Activated T-cell treated with anti-CD3 and anti-CD28 coated beads, Interleukin-2, amount 50 U/mL, for 24 hours (primary cell): ENCODE measurements at places on chromosomes 5 and 9.

DNA sequence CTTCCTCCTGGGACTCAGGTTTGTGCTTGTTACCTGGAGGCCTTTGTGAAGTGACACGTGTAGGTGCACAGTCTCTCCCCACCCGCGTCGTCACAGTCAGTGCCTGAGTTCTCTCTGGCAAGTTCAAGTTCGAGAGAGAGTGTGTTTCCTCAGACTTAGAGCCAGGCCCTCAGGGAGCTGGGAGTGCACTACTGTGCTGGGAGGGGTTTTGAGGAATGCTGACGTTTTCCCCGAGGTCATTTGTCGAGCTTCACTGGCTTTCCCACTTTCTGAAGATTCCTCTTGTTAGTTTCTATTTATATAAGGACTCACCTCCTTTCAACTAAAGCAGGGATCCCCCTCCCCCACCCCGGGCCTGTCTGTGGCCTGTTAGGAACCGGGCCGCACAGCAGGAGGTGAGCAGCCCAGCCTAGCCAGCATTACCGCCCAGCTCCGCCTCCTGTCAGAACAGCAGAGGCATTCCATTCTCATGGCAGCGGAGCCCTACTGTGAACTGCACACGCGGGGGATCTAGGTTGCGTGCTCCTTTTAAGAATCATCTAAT, 209.2 kb downstream of the DIRAS2 start:
- no peak for DNase-seq

DNA sequence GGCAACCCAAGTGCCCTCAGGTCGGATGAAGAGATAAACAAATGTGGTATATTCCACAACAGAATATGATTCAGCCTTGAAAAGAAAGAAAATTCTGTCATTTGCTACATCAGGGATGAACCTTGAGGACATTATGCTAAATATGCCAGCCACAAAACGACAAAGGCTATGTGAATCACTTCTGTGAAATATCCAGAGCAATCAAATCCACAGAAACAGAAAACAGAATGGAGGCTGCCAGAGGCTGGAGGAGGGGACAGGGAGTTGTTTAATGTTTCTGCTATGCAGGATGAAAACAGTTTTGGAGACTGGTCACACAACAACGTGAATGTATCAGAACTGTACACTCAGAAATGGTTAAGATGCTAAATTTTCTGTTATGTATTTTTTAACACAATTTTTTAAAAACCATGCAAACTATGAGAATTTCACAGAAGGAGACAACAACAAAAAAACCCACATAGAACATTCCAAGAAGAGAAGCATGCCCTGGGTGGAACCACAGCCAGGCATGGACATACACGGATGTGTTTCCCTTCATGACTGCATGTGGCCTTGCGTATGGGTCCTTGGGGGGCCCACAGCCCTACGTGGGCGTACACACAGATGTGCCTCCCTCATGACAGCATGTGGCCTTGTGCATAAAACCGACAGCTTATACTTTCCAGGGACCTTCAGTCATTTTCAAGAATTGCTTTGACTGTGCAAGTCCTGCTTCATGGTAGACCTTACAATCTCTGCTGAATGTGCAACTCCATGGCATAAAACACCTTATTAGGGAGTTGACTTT, 146.7 kb downstream of the ROR2 start:
- DNase-seq: no peak

DNA sequence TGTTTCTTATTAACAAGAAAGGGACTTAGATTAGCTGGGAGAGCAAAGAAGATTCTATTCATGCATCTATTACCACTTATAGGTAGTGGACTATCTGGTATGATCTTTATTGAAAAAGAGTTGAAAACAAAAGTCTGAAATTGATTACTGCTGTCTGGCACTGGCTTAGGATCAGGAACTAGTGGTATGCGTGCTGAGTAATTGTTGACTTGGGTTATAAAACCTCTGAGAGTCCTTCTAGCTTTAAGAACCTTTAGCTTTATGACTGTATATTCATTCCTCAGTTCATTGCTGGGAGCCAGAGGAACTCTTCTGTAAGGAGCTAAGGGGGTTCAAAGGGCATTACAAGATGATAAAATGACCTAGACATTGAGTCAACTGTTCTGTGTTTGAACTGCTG, 7.6 kb downstream of the SLC1A1 start:
- DNase-seq: no peak

DNA sequence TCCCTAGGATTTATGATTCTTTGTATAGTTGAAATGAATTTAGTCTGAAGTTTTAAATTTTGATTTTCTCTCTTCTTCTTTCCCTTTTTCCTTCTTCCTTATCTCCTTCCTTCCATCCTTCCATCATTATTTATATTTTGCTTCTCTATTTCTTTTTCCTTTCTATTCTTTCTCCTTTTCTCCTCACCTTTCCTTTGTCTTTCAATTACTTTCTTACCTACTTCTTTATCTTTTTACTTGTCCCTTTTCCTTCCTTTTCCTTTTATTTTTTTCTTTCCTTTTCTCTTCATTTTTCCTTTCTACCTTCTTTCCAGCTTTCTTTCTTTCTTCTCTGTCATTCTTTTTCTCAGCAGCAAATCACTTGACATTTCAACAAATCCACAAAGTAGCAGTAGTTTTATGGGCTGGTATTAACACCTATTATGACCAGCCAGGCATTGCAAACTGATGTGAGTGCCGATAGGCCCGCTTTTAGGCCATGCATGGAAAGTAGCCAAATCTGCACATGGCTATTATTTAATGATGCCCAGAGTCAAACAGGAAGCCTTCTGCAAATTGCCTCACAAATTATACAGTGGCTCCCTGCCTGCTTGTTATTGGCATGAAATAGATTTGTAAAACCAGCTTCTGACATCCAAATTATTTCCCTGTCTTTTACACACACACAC, 37.1 kb upstream of the NR3C1 start:
- DNase-seq: no peak

GRCh38 chr9:110173322-110173642, 34.7 kb downstream of the C9orf152 start:
- DNase-seq: no peak

- DNase-seq: no peak
Measured at GRCh38 chr5:6708814-6709213, 4.4 kb upstream of the TENT4A start.

- no peak for DNase-seq
Measured at GRCh38 chr9:138117836-138118235, 240.3 kb downstream of the CACNA1B start.

DNA sequence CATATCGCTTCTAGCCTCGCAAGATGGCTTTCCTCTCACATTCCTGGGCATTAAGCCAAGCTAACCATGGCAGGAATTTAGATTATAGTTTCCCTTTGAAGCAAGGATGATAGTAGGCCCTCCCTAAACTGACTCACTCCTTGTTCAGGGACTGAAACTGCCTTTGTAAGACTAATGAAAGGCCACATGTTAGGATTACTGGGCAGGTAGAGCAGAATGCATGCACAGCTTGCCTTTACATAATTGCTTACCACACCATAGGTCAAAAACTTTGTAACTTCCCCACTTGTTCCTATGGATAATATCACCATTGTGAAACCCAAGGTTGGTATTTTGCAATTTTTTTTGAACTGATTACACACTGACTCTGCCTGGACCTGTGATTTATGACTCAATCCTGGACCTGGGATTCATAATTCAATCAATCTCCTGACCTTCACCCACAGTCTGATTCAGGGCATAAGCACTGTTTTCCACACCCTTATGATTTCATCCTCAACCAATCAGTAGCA, 41.0 kb upstream of the PRDM9 start:
- DNase-seq: no peak

- DNase-seq: no peak
Measured at GRCh38 chr5:43304525-43304924, 8.7 kb downstream of the HMGCS1 start.

- DNase-seq: no peak
Measured at GRCh38 chr5:146313027-146313426, 25.6 kb upstream of the POU4F3 start.

DNA sequence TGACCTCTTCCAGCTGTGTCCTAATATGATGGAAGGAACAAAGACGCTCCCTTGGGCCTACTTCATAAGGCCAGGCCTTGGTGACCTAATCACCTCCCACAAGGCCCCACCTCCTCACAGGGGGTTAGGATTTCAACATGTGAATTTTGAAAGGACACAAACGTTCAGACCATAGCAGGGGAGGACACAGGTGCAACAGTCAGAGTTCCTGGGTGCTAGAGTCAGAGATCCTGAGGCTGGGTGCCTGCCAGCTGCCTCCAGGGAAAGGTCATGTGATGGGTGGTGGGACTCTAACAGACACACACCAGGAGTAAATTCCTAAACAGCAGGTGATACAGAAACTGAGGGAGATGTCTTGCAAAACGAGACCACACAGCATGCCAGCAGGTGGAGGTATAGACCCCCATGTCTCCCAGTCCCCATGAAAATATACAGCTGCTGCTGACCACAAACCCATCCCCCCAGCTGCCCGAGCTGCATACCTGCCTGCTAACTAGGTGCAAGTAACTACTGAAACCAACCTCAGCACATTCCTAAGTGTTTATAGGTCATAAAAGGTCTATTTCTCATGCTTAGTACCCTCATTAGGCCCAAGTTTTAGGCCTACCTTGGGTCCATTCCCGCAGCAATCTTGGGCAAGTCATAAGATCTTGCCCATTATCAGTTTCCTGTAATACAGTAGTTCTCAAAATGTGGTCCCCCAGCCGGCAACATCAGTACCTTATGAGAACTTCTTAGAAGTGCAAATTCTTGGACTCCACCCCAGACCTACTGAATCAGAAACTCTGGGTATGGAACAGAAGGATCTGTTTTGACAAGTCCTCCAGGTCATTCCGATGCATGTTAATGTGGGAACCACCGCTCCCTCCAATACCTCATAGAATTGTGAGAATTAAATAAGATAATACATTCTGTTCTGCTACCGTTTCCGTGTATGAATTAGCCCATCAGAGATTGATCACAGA, 245.3 kb downstream of the ENC1 start:
- no peak for DNase-seq

- no peak for DNase-seq
Measured at GRCh38 chr9:125496313-125496834, 210.6 kb downstream of the MAPKAP1 start.

DNA sequence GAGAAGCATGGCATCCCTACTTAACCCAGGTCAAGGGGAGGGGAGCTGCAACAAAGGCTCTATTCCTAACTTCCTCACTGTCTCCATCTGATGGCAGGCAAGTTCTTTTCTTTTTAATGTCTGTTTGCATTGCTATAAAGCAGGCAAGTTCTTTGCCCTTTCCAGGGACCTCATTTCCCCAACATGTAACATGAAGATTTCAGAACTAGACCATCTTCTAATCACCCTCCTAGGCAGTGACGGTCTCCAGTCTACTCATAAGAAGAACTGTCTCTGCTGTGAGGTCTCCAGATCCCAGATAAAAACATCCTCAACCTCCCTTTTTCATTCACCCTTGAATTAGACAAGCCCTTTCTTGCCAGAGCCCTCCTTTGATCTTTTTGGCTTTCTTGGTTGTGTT, 42.1 kb downstream of the PPP1R2B start:
- no peak for DNase-seq

GRCh38 chr9:6610073-6610472, 35.5 kb downstream of the GLDC start:
- DNase-seq: no peak

GRCh38 chr9:114185570-114186490, 30.5 kb downstream of the COL27A1 start:
- DNase-seq: no peak

GRCh38 chr9:127233550-127233949, 31.0 kb upstream of the GARNL3 start:
- DNase-seq: no peak

DNA sequence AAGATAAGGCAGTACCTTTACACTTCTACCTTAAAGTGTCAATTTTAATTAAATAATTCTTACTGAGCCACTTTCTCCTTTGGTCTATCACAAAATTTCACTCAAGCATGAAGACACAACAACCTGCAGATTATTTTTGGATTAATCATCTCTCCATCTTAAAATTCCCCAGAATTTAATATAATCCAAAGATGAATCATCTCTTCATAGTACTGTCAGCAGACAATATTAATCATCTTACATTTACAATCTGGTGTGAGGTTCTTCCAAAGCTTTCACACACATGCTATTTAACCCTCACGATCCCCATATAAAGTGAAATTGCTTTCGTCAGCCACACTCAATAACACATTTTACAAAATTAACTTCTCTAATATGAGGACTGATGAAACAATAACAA, 43.0 kb downstream of the LHFPL2 start:
- DNase-seq: no peak

DNA sequence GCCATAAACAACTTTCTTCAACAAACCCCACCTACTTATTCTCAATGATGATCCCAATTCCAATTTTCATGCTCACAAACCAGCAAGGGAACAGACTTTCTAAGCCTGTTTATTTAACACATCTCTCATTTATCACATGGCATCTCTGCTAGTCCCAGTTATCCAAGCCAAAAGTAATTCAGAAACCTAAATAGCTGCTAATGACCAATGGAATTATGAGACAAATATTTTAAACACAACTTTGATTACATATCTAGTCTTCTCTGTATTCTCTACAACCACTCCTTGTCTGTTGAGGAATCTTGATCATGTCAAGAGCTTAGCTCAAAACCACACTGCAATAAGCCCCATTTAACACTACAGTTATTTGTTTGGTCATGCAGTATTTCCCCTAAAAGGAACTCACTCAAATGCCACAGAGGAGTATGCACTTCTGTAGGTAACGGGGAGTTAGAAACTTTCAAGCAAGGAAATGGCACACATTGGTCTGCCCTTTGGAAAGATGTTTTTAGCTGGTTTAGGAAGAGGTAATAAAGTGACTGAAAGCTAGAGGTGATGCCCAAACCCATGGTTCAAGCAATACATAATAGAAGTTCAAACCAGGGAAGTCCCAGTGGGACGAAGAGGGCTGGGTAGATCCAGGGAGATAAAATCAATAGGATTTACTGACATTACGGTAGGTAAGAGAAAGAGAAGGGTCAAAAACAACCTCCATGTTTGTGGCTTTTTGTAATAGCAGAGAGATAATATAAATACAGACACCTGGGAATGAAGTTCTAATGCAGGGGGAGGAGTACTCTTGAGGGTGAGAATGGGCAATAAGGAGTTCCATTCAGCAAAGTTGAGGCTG, 42.1 kb upstream of the HTR4 start:
- no peak for DNase-seq

DNA sequence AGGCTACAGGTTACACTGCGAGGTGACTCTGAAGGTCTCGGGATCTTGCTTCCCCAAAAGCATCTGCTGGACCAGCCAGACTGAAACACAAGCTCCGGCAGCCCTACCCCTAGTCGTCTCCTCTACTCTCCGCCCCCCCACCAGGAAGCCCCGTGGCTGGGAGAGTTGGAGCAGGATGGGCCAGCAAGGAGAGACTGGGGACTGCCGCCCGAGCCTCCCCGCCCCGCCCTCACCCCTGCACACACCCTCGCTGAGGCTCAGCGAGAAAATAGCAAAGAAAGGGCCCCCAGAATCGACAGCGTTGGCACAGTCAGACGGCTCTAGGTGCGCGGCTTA, 1.3 kb downstream of the TRIM7 start:
- DNase-seq: no peak

DNA sequence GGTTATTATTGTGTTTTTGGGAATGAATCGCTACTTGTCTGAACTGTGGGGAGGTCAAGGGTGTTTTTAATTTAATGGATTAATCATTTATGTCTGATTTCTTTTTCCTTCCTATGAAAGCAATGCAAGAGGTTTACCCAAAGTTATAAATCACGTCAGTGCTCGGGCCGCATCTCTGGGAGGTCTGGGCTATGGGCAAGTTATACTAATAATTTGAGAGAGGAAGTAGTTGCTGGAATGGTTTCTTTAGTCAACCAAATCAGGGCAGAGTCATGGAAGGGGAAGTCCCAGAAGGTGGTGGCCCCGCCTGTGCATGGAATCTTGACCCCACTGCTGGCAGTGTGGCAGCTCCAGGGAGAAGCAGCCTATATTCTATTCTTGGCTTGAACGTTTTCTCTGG, 180.2 kb downstream of the HSPA4 start:
- no peak for DNase-seq
